ENCODE measurements at places on chromosomes 3 and 15.

- DNase-seq, result no peak
- H3K27me3 ChIP-seq, result no peaks in the 10 kb centered on the region
- no peak overlapping the region for H3K27ac ChIP-seq
- no peak overlapping the region for H3K4me3 ChIP-seq
- H3K36me3 ChIP-seq, result no peaks in the 10 kb centered on the region
Measured at GRCh38 chr3:151011427-151011826, 38.9 kb upstream of the CLRN1 start.

GRCh38 chr3:65783117-65783516 lies 255.6 kb downstream of the MAGI1 start:
- peaks cover 6% of the 10 kb centered on the region for H3K27me3 ChIP-seq
- DNase-seq, result no peak
- H3K36me3 ChIP-seq, result no peaks in the 10 kb centered on the region
- H3K4me1 ChIP-seq, result no peaks in the 10 kb centered on the region
- no peak overlapping the region for H3K4me3 ChIP-seq
- H3K27ac ChIP-seq, result no peak overlapping the region

DNA sequence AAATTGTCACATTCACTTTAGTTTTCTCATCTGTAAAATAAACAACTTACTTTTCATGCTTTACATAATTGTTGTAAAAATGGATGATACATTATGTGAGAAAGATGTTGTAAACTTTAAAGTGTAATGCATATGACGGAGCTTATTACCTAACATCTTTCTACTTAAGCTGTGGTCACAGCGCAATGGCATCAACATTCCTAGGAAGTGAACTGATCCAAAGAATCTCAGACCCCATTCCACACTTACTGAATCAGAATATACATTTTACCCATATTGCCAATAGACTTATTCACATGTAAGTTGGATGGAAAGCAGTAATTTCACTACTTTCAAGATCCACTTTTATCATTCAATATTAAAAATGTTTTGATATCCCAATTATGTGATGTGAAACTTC lies 497.5 kb downstream of the FGF12 start:
- no peaks in the 10 kb centered on the region for H3K27me3 ChIP-seq
- H3K4me1 ChIP-seq, result no peaks in the 10 kb centered on the region
- DNase-seq, result no peak
- no peak overlapping the region for H3K27ac ChIP-seq
- no peak overlapping the region for H3K4me3 ChIP-seq

DNA sequence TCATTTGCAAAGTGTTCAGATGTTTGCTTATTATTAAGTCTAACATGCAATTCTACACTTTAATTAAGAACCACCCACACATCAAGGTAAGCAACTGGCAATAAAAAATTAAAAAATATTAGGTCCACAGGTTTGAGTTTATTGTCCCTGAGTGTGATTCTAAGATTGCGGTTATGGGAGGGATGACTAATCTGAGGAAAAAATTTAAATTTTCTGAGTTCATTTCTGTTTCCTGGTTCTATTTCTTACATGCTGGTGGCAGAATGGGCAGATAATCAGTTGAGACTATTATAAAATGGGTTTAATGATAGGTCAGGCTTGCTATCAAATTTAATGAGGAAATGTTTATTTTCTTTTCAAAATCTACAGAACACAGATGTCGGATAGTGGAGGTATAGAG lies 105.9 kb downstream of the TP63 start:
- no peaks in the 10 kb centered on the region for H3K4me1 ChIP-seq
- no peaks in the 10 kb centered on the region for H3K27me3 ChIP-seq
- no peak for DNase-seq
- H3K36me3 ChIP-seq, result no peaks in the 10 kb centered on the region
- H3K4me3 ChIP-seq, result no peak overlapping the region

Measured in activated naive CD4-positive, alpha-beta T cell treated with anti-CD3 and anti-CD28 coated beads for 36 hours (primary cell).